Activated CD8-positive, alpha-beta memory T cell treated with anti-CD3 and anti-CD28 coated beads for 1 hour (primary cell): ENCODE measurements at places on chromosomes 7 and 10.

GRCh38 chr7:51226916-51227535 is 89.6 kb downstream of the COBL start:
- no peak for DNase-seq

DNA sequence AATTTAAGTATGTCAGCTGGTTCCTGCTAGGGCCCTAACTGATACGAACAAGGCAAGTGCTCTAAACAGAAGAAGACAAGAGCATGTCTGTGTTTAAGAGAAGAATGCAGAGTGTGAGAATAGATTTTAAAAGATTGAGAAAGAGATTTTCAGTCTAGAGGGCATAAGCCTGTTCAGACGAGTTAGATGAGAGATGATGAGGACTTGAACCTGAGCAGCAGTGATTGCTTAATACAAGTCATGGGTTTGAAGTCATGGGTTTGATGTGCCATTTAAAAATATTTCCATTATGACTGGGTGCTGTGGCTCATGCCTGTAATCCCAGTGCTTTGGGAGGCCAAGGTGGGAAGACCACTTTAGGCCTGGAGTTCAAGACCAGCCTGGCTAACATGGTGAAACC is 108.9 kb upstream of the PLXDC2 start:
- DNase-seq: no peak

- DNase-seq: no peak
Measured at GRCh38 chr7:47804767-47805545, 143.3 kb downstream of the PKD1L1 start.

DNA sequence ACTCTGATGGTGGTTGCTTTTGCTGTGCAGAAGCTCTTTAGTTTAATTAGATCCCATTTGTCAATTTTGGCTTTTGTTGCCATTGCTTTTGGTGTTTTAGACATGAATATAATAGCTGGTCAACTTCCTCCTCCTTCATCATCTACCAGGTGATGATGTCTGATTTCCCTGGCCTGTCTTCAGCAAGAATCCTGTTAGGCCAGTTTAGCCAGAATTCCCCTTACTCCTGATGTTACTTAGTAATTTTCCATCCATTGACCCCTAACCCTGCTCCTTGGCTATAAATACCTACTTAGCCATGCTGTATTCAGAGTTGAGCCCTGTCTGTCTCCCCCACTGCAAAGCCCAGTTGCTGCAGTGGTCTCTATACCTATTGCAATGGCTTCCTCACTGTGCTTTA is 91.4 kb downstream of the ZNF777 start:
- no peak for DNase-seq

- no peak for DNase-seq
Measured at GRCh38 chr7:36045830-36046341, 107.2 kb upstream of the EEPD1 start.

- DNase-seq: no peak
Measured at GRCh38 chr7:91512958-91513357, 248.7 kb downstream of the FZD1 start.

GRCh38 chr7:36747280-36748016 is 23.2 kb upstream of the AOAH start:
- DNase-seq: no peak

DNA sequence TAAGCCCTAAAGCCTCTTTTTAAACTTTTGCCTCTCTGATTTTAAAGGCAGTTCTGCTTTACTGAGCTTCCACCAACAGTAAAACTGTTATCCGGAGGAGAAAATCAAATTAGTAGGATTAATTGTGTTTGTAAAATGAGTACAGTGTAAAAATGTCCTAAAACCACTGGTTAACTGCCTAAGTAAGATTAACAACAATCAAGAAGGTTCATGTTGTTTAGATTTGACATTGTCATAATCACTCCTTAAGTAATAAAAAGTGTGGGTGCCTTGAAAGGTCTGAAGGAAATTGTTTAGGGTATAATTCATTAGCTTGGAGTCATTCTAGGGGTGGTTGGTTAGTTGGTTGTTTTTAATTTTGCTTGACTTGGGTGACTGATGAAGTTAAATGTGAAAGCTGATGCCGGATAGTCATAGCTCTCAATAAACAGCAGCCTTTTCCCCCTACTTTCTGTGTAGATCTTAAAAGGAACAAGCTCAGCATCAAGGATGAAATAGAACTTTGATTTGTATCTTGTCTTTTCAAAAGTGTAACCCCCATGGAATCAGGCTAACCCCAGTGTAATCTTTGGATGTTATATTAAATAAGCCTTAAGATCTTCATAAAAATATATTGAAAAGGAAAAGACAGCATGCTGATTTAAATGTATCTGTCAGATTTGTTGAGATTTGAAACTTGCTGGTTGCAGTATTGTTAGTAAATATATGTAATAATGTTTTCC is 148.3 kb downstream of the ARID5B start:
- DNase-seq: no peak

GRCh38 chr10:28130267-28130666 is 131.4 kb upstream of the ODAD2 start:
- no peak for DNase-seq

DNA sequence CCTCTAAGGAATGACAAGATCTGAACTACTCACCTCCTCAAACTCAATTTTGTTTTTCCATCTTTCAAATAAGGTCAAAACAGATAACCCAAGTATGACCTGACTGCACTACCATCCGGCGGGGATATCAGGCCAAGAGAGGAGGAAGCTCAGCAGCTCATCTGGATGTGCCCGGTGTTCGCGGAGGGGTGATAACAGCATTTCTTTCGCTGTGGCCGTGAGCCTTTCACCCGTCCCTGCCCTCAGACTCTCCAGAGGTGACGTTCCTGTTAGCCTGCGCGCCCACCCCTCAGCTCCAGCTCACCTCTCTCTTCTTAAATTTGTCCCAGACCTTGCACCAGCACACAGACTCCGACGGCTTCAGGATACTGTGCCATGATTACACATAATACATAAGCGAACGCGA is 526 bp downstream of the ZNF248 start:
- no peak for DNase-seq

DNA sequence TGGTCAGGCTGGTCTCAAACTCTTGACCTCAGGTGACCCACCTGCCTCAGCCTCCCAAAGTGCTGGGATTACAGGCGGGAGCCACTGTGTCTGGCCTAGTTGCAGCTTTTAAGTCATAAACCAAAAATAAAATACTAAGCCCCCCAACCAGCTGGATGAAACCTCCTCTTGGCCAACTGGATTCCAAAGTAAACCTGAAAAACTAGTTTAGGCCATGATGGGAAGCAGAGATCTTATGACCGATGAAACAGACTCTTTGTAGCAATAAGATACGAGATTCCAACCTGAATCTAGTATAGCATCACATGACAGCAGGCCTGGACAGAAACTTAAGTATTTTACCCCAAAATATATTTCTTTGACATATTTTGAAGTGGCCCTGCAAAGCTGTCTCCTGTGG is 9.1 kb upstream of the MCM10 start:
- DNase-seq: no peak

DNA sequence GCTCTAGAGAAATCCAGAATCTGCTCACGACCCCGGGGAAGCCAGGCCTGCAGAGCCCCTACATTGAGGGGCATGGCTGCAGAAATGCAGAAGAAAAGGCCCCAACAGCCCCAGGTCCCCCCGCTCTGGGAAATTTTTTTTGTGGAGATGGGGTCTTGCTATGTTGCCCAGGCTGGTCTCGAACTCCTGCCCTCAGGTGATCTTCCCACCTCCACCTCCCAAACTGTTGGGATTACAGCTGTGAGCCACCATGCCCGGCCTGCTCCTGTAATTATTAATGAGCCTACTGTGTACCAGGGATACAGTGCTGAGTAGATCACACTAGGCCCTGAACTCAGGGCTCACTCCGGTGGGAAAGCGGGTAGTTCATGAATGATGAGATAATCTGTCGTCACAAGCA is 29.9 kb downstream of the TNRC18 start:
- no peak for DNase-seq

- no peak for DNase-seq
Measured at GRCh38 chr10:77973276-77973675, 46.7 kb upstream of the DLG5 start.

DNA sequence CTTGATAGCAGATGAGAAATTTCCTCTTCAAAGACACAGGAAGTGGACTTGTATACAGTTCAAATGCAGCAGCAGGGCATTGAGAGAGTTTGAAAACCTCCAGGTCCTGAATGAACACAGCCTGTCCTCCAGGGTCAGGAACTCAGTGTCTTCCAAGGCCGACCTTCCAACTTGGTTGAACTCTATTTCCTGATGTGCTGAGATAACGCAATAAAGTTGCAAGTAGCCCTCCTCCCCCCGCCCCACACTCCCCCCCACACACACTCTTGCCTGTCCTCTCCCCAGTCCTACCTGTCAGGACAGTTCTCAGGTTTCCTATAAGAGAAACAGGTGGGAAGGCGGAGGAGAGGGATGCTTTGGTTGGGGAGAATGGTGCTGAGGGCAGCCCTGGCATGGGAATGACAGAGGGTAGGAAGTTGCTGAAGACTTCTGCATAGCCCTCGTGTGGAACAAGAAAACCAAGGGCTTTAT is 90.0 kb downstream of the CCDC71L start:
- DNase-seq: no peak

- DNase-seq: no peak
Measured at GRCh38 chr7:41826641-41827040, 123.8 kb upstream of the INHBA start.

GRCh38 chr7:28041508-28042314 is 138.9 kb downstream of the JAZF1 start:
- DNase-seq: no peak

- no peak for DNase-seq
Measured at GRCh38 chr7:45593877-45594276, 19.7 kb downstream of the ADCY1 start.

- DNase-seq: no peak
Measured at GRCh38 chr10:46079831-46080585, 33.9 kb upstream of the MSMB start.

- no peak for DNase-seq
Measured at GRCh38 chr10:96410296-96410695, 51.5 kb upstream of the OPALIN start.

GRCh38 chr7:21550076-21550475 is 7.2 kb downstream of the DNAH11 start:
- no peak for DNase-seq

GRCh38 chr7:140646931-140647647 is 6.5 kb upstream of the DENND2A start:
- no peak for DNase-seq

DNA sequence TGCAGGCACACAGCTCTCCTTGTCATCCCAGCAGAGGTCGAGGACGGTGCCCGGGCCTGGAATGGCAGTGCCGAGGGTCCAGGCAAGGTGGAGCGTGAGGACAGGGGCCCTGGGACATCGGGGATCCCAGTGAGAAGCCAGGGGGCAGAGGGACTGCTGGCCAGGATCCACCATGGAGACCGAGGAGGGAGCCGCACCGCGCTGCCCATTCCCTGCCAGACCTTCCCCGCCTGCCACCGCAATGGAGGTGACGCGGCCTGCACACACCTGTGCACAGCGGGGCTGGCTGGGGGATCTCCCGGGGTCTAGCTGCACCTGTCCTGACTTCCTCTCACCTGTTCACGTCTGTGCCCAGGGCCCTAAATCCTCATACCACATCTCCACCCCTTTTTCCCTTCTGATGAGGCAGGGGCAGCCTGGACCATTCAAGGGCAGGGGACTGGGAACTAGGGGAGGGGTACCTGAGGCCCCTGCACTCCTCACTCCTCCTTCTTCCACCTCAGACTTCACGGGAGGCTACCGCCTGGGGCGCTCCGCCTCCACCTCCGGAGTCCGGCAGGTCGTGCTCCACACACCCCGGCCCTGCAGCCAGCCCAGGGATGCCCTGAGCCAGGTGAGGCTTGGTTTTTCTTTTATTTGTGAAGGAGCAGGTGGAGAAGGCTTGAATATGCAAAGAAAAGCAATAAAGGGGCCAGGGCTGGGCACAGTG is 6.9 kb downstream of the NYAP1 start:
- no peak for DNase-seq

DNA sequence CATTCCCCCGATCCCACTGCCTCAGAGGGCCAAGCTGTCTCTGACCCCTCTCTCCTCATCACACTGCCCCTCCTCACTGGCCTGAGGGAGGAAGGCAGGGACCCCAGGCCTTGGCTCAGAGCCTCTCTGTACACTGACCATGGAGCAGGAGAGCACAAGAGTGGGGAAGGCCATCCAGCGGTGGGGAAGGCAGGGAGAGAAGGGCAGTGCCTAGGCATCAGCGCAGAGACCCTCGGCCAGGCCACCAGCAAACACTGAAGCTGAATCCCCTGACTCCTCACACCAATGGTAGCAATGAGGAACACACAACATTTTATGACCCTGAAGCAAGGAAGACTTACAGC is 14.8 kb downstream of the OGDHL start:
- DNase-seq: no peak

- no peak for DNase-seq
Measured at GRCh38 chr7:29284696-29285443, 90.3 kb downstream of the CHN2 start.

DNA sequence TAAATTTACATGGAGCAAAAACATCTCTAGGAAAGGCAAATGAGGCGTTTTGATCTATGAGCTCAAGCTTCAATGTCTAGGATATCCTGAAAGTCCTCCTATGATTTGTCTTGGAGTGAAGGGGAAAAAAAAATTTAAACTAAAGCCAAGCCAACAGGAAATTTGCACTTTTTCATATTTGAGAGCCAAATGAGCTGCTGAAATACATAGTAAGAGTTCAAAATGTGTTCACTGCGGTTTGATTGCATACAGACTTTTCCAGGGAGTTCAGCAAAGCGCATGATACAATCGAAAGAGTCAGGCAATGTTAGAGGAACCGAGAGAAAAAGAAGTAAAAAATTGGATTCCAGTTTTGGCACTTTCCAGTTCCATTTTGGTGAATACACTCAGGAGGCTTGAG is 633.4 kb upstream of the MGMT start:
- no peak for DNase-seq

DNA sequence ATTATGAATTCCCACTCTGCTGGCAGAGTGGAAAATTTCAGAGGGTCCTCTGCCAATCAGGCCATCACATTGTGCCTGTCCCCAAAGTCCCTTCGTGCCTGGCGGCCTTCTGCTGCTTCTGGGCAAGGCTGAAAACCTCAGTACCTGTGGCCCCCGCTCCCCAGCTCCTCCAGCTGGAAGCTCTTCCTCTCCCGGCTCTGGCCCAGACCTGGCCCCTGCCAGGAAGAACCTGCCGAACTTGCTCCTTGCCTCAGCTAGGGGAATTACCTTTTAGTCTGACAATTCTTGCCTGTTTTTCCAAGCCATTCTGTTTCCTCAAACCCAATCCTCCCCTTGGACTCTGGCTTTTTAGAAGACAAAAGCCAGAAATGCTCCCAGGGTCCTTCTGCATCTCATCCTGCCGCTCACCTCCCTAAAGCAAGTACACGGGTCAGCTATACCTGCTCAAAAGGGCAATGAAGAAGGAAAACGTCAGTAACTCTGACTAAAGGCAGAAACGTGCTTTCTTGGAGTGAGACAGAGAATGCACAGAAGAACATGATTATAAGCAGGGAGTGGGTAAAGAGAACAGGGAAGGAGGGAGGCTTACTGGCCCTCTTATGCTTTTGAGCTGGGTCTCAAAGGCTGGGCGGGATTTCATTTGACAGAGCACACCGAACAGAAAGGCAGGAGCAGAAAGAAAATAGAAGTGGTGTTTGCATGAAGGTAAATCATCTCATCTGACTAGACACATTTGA is 28.1 kb upstream of the TRIL start:
- DNase-seq: no peak

- no peak for DNase-seq
Measured at GRCh38 chr10:33113466-33113865, 155.4 kb upstream of the ITGB1 start.
